M059J (cell line): ENCODE measurements at places on chromosomes 13 and 19. TPM values are rescaled to one million over a fixed set of nuclear protein-coding genes. Genes with fewer than 3 reads are reported as not detected.
A peak's percentile ranks its signal among the peaks of the same experiment; 100 is the strongest.

The ZSCAN1 gene
- total RNA-seq, result 1.2 TPM in 1 of 2 replicates, not detected in the other

The ZNF813 gene
- total RNA-seq, result 3.7 and 4.2 TPM in 2 replicates

The RYR1 gene
- not detected in 2 replicates for total RNA-seq

The SLC17A7 gene
- total RNA-seq, result 0.57 TPM in 1 of 2 replicates, not detected in the other

GRCh38 chr19:45323671-45324081 lies 1.0 kb upstream of the CKM start:
- no peak for DNase-seq

GRCh38 chr13:106887686-106888085 lies 319.7 kb upstream of the ARGLU1 start:
- no peak for DNase-seq

GRCh38 chr19:36331353-36332228 lies 47.4 kb downstream of the ZFP14 start:
- peak; percentile 85 for DNase-seq

- DNase-seq, result no peak
Observed at GRCh38 chr13:112637017-112637801, 49.3 kb upstream of the TUBGCP3 start.
